Cardiac muscle cell (in vitro differentiated cells and primary cell): ENCODE measurements at places on chromosomes 16 and 17. TPM values are rescaled to one million over a fixed set of nuclear protein-coding genes. Genes with fewer than 3 reads are reported as not detected.

FKBP10 gene
- polyA plus RNA-seq: 113 and 165 TPM in 2 replicates

MRPL12 gene
- polyA plus RNA-seq: 187 and 222 TPM in 2 replicates

ADAMTS18 gene
- polyA plus RNA-seq: not detected in 2 replicates

LASP1 gene
- 28.1 and 38.0 TPM in 2 replicates for polyA plus RNA-seq

KCNH4 gene
- polyA plus RNA-seq: not detected in 2 replicates

FCSK gene
- 10.2 and 12.0 TPM in 2 replicates for polyA plus RNA-seq

CD79B gene
- 0.23 TPM in 1 of 2 replicates, not detected in the other for polyA plus RNA-seq

SMIM5 gene
- 0.42 and 0.60 TPM in 2 replicates for polyA plus RNA-seq

TP53TG3B gene
- not detected in 2 replicates for polyA plus RNA-seq
